ENCODE measurements at places on chromosomes 4 and X.

DNA sequence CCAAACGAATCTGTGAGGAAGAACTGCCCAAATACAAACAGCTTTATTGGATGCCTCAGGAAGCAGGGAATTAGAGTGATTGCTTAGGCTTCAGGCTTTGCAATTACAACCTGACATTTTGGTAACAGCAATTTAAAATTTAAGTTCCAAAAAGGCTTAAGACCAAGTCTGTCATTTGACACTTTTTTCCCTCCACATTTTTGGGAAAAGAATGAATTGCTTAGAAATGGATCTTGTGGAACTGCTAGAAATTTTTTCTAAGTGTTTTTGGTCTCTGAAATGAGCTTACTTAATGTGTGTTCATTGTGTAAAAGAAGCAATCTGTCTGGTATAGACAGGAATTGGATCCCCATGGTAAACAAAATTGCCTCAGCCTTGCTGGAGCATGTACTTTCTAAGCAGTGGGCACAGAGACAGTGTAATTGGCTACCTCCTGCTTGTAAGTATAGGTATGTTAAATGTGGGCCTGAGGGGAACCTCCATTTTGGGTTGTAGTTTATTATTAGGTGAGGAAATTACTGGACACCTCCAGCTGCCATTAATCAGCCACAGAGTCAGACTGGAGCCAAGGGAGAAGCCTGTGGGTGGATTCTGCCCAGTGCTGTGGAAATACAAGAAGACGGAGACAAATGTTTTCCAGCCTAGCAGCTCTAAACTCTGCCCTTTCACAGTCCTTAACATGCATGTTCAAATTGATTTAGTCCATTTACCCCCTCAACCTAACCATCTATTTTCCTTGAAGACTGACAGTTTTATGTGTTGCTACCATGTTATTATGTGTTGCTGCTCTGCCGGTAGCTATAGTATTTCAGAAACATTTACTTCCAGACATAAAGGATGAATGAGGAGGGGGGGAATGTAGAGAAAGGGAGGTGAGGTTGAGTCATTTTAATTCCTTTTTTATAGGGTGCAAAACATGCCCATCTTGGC, 473.0 kb downstream of the SPRY1 start:
- DNase-seq, result no peak

- DNase-seq, result no peak
These were observed 11.9 kb upstream of the MAGEB16 start for GRCh38 chrX:35786271-35786670.

DNA sequence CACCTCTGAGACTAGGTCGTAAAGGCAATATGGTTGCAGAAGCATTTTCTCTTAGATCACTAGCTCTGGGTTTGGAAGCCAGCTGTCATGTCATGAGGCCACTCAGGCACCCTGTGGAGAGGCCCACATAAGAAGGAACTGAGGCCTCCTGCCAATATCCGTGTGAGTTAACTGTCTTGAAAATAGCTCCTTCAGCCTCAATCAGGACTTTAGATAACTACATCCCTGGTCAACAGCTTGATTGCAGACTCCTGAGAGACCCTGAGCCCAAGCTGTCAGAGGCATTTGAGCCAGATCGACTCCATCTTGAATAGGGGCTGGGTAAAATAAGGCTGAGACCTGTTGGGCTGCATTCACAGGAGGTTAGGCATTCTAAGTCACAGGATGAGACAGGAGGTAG, 15.1 kb upstream of the REPS2 start:
- no peak for DNase-seq

DNA sequence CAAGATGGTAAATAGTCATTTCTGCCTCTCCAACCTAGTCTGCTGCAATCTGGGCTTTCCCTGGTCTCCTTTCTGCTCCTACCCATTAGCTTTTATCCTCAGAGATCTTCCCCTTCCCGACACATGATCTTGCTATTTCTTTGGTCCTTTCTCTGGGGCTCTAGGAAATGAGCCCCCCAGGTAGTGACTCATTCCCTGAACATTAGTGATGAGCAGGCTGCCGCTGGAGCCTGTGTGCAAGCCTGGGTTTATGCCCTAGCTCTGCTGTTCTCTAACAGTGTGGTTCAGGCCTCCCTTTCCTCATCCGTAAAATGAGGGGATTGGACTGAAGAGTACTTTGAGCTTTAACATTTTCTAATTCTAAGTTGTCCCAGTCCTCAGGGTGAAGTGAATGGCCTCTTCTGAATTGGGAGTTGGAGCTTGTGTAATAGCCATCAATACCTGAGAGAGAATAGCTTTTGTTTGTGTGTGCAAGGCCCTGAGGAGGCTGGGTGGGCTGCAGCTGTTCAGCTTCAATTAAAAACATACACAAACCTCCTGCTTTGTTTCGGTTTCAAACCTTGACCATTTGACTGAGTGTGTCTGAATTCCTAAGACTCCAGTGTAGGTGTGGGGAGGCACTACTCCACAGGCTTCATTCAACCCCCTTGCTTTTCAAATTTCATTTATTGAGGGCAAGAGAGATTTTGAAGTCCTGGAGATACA, 115.6 kb upstream of the SCML1 start:
- DNase-seq, result no peak

DNA sequence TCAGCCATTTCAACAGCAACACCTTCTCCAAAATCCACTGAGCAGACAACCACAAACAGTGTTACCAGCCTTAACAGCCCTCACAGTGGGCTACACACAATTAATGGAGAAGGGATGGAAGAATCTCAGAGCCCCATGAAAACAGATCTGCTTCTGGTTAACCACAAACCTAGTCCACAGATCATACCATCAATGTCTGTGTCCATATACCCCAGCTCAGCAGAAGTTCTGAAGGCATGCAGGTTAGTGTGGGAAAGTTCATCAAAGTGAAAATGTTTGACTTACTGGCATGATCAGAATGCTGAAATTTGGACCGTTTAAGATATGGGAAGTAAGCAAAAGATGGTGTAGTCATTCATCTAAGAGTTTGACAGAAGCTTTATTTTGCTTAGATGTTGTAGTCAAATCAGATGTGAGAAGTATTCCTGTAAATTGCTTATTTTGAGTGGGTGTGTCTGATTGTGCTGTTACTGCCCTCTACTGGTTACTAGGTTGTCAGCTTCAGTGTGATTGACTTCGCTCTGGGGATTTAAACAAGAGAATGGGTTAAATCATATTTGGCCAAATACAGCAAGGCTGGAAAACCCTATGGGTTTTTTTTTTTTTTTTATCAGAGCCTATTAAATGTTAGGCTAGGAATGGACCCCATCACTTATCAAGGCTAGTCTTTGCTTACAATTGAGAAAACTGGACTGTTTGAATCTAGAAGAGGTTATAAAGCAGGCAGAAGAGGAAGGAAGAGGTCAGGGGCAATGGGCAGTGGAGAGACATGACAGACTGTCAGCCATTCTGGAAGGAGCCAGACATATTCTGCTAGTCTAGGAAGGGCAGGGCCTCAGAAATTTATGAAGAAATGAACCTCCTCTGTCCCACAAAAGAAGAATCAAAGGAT, 130.3 kb downstream of the DIPK2B start:
- DNase-seq, result no peak

DNA sequence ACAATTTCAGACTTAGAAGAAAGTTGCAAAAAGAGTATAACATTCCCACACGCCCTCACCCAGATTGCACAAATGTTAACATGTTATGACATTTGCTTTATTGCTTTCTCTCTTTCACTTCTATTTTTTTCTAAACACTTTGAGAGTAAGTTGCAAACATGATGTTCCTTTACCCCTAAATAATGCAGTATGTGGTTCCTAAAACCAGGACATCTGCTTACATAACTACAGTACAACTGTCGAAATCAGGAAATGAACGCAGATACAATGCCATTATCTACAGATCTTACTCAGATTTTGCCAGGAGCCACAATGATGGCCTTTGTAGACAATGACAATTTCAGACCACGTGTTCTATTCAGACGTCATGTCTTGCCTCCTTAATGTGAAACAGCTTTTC, 22.4 kb downstream of the SH3TC1 start:
- no peak for DNase-seq

DNA sequence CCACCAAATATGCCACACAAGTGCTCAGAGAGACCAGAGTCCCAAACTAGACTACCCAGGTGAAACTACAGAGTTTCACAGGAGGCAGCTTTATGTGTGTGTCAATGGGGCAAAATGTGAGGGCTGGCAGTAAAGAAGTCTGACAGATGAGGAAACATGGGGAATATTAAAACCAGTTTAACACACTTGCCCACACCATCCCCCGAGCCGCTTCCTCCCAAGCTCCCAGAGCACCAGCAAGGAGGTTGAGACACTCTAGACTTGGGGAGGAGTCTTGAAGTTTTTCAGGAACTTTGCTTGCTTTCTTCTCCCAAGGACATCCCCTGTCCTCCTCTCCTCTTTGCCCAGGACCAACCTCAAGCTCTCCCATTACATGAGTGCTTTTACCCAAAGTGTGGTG, 94.7 kb upstream of the SPRY1 start:
- DNase-seq, result no peak

- DNase-seq, result no peak
These were observed 913.9 kb upstream of the NDST4 start for GRCh38 chr4:116027311-116027710.

- DNase-seq, result no peak
These were observed 147.0 kb downstream of the AFAP1 start for GRCh38 chr4:7792616-7793015.

GRCh38 chr4:38154681-38155588, 194.7 kb downstream of the PTTG2 start:
- no peak for DNase-seq

GRCh38 chr4:167049257-167049656, 185.0 kb downstream of the SPOCK3 start:
- DNase-seq, result no peak

DNA sequence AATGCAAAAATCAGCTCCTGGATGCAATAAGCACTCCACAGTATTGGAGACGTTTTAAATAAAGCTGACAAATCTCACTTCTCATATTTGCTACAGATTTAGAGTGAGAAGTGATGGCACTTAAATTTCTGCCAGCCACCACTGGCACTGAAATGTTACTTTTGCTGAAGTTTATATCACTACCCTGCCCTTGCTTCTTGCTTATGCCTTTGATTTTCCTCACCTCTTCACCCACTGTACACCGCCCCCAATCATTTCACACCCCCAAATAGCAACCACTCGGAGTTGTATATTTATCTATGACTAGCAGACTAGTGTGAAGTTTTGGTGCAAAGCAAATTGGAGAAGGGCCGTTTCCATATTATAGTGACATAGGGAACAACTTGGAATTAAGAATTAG, 19.9 kb upstream of the SLC7A11 start:
- no peak for DNase-seq

GRCh38 chr4:154465085-154465484, 26.5 kb downstream of the DCHS2 start:
- no peak for DNase-seq

- DNase-seq, result no peak
These were observed 76.3 kb downstream of the RBPJ start for GRCh38 chr4:26397086-26397485.

- DNase-seq, result no peak
These were observed 14.0 kb downstream of the DIPK2B start for GRCh38 chrX:45186643-45187026.

- DNase-seq, result no peak
These were observed 989.2 kb upstream of the LCORL start for GRCh38 chr4:19010761-19011160.

- no peak for DNase-seq
These were observed 14.5 kb upstream of the PRRG3 start for GRCh38 chrX:151680805-151681204.

- DNase-seq, result no peak
These were observed 60.7 kb downstream of the GAB1 start for GRCh38 chr4:143397335-143397734.

DNA sequence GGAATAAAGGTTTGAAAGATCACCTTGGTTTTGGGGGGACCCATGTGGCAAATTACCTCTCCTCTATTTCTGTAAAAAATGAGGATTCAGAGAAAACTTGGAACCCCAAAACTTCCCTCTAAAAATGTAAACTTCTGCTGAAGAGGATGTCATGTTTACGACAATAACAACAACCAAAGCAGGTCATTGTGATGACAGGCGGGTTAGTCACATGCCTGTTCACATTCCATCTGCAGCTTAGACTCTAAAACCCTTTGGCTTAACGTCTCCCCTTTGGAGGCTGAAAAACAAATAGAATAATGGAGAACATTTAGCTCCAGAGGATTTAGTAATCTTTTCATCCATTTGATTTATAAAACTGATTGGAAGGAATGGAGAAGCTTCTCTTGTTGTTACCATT, 75.0 kb upstream of the FAM9C start:
- no peak for DNase-seq

- no peak for DNase-seq
These were observed 10.9 kb downstream of the ADGRA3 start for GRCh38 chr4:22504922-22505321.

DNA sequence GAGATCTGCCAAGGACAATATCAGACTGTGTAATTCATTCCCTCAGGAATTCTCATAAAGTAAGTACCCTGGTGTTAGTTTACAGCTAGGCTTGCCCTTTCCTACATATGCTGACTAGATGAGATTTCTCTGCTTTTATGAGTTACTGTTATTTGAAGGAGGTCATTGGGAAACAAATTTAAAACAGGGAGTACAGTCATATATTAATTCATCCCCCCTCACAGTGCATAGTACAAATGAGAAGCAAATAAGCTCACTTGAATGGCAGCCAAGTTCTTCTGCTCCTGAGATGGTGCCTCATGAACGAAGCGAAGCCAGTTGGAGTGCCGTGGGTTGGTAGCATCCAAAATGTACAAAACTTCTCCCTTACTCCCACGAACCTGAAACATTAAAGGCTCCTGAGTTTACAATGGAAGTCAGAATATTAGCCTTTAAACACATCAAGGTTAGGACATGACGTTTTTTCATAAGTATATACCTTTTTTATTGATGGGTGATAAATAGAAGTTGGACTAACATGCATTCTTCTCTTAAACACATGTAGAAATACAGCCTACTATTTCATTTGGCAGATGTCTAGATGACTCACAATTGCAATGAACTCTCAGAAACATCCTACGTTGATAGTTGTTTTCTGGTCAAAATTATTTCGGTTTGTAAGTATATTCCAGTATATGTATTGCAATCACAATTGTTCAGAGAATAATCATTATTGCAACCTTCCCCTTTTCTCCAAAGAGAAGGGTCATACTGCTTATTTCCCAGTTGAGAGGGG, 69.2 kb downstream of the PRDM5 start:
- no peak for DNase-seq

DNA sequence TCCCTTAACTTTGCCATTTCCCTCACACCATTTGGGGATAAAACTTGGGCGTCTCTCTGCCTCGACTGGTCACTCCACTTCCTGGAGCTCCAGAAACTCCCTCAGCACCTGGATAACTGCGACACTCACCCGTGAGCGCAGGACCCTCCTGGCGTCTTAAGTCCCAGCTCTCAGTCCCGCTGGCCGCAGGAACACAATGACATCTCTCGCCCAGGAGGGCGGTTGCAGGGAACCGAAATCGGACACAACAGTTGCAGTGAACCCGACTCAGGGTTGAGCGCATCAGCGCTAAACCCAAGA, 370.9 kb upstream of the SMIM31 start:
- no peak for DNase-seq

DNA sequence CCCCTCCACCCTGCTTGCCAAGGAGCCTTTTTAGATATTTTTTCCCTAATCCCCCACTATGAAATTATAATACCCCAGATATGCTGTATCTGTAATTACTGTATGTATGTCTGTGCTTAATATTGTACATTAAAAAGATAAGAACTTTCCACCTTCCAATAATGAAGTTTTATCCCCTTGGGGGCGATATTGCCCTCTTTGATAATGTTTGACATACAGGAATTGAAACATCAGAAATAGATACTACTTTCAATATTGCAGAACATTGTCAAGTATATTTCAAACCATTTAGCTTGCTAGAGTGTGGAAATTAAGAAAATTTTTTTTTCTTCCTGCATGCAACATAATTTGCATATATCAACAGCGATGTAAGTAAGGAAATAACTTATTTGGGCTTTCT, 58.9 kb downstream of the NAF1 start:
- DNase-seq, result no peak

Measured in DMS79 (cell line).